ENCODE measurements at places on chromosomes 7 and 10.

- DNase-seq: no peak
Measured at GRCh38 chr7:140322759-140323158, 75.6 kb downstream of the SLC37A3 start.

- no peak for DNase-seq
Measured at GRCh38 chr10:29857843-29858701, 201.3 kb downstream of the JCAD start.

- no peak for DNase-seq
Measured at GRCh38 chr10:34933676-34934075, 118.6 kb upstream of the PARD3 start.

GRCh38 chr10:102735065-102735562 is 8.6 kb upstream of the WBP1L start:
- DNase-seq: no peak

DNA sequence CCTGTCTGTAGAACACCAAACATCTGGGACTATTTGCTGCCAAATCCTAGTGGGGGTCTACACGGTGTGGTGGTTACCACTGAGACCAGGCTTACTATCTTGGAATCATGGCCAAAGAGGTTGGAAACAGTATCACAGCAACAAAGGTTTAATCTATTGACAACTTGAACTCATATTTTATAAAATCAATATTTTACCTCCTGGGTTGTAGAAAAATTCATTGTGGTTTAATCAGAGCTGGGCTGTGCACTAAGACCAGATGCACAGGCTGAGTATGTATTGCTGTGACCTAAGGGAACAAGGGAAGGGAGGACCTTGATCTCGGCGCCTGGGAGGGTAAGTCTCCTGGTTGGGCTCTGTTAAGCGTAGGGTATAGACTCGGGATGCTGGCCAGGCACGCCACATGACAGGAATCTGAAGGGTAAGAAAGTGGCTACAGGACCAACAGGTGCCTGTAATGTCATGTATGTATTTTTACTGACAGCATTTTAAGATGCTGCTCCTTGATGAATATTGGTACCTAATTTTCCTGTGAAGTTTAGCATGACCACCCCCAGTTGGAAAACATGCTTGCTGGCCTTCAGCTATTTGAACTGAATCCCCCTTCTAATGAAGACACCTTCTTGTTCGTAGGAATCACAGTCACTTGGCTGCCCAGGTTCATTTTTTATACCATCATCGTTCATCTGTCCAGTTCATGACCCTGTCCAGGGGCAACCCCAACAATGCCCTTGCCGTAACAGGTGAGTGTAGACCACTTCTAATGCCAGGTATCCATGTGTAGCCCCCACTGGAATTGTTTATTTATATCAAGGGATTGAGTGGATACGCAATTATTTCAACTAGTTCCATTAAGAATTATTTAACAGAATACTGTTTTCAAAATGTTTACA is 79.5 kb downstream of the EZH2 start:
- DNase-seq: no peak
